Right cardiac atrium (tissue), 5 donors: ENCODE measurements at places on chromosomes 4 and X. TPM values are rescaled to one million over a fixed set of nuclear protein-coding genes. Genes with fewer than 3 reads are reported as not detected.

DNA sequence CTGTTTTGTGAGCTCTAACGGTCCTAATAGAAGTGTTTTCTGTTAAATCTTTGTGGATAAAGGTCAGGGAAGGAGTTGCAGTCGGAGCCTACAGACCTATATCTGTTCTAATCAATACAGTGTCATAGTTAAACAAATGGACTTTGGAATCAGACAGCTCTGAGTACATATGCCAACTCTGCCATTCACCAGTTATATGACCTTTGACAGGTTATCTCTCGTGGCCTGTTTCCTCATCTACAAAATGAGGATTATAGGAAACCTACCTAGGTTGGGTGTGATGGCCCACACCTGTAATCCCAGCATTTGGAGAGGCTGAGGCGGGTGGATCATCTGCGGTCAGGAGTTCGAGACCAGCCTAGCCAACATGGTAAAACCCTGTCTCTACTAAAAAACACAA lies 89.7 kb downstream of the MID1IP1 start:
- DNase-seq = no peak

Gene VSIG4
- total RNA-seq = 59.7 TPM

DNA sequence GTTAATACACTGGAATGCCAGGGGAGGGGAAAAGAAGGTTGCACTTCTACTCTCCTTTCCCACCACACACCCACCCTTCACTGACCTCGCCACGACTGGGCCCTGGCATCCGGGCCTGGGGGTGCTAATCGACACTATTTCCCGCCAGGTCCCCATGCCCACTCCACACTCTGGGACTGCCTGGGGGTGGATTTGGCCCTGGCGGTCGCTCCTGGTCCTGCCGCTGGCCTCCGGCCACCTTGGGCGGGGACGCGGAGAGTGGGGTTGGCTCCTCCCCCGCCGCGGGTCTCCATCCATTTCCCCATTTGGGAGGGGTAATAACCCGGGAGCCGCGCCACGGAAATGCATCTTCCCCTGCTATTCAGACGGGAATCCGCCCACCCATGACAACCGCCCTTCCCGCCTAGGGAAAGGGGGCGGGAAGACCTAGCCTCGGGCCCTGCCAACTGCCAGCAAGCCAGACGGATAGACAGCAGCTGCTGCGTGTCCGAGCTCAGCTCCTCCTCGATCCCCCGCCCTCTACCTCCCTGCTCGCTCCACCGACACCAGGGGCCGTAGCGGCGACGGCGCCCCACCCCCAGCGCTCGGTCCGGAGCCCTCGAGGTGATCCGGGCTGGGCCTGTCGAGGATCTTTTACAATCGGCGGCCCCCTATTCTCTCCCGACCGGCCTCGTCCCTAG lies 78.1 kb downstream of the RLIM start:
- DNase-seq = peak; percentile 91

GRCh38 chr4:90621080-90621479 lies 493.9 kb downstream of the CCSER1 start:
- no peak for DNase-seq

GRCh38 chr4:109913596-109914241 lies 1.0 kb downstream of the EGF start:
- DNase-seq = no peak

DNA sequence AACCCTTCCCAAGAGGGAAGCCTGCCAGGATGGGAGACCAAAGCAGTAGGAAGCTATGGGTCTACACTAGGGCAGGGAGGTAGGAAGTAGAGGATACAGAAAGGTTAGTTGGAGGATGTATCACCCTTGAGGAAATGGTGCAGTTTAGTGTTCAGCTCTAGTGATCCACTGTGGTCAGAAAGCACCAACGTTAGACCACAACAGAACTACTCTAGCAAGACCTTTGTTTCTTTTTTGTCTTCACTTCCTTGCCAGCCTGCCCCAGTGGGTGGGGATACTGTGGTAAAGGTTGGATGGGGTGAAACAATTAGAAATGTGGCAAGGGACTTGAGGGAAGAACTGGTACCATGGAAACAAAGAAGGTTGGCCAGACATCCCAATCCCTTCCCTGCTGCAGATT lies 83.3 kb downstream of the DDIT4L start:
- DNase-seq = no peak

Gene TEX13B
- total RNA-seq = not detected

Gene ARHGAP36
- not detected for total RNA-seq

DNA sequence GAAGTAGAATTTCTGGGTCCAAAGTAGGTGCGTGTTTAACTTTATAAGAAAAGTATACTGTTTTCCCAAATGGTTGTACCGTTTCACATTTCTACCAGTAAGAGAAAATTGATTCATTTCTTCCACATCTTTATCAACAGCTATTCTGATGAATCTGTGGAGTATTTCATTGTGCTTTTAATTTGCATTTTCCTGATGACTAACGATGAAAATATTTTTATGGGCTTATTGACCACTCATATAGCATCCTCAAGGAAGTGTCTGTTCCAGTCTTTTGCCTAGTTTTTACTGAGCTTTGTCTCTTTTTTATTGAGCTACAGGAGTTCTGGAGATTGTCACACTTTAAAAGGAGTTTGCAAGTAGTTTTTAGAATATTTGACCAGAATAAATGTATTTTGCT lies 92.6 kb downstream of the ASB9 start:
- no peak for DNase-seq

- no peak for DNase-seq
Observed at GRCh38 chrX:7946960-7947359, 19.7 kb upstream of the PNPLA4 start.

Gene RBM47
- 8.2 TPM for total RNA-seq

Gene FABP2
- total RNA-seq = not detected

DNA sequence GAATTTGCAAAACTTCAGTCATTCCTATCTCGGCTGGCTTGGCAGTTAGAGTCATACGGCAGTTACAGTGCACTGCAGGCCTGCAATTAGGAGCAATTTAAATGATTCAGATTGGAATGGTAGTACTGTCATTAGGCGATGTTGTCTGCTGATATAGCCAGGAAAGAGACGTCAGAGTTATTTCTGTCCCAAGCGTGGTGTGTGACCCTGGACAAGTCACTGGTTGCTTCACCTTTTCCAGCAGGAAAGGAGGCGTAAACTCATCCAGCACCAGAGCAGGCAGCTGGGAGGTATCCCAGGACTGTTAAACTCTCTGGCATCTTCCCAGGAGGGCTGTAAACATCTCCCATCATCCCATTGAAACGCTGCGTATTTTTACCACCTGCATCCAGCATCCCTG lies 836 bp upstream of the LNX1 start:
- DNase-seq = no peak

GRCh38 chr4:37439809-37440474 lies 195.4 kb downstream of the NWD2 start:
- DNase-seq = no peak

GRCh38 chr4:168822481-168822880 lies 187.6 kb downstream of the CBR4 start:
- no peak for DNase-seq

Gene CLGN
- 106 TPM for total RNA-seq

Gene ACE2
- 10.7 TPM for total RNA-seq

Gene SSX4B
- total RNA-seq = not detected

DNA sequence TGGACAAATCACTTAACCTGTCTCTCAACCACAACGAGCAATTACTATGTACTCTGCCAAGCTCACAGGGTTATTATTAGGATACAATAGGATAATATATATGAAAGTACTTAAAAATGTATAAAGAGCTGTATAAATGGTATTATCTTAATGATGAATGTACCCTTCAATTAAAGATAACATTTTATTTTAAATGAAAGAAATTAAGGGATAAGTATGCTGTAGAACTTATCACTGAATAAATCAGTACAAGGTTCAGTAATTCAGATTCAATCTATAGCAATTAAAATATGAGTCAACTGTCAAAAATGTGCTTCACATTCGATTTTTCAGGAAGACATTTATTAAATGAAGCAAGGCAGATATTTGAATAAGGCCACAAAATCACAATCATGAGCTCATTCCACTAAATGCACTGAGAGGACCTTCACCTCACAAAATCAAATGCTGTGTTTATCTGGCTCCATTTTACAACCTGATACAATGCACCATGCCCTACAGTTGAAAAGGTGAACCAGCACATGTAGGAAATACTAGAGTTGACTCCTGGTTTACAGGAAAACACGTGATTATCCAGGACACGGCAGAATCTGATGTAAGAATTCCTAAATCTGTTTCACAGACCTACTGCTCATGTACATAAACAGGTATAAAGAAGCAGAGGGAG lies 4.4 kb downstream of the LRCH2 start:
- no peak for DNase-seq

DNA sequence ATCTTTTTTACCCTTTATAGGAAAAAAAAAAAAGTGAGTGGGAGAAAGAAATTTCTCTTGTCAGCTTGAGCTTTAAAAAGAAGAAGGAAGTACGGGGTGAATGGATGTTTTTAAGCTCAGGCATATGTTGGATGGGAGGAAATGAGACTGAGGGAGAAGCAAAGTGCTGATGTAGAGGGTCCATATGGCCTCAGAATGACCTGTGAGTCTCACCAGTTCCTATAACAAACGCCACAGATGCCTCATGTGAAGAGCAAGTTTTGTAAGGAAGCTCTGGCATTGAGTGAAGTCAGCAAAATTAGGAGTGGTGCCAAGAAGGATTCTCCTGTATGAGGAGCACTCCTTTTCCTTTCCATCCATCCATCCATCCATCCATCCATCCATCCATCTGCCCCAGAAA lies 214.6 kb downstream of the PTTG2 start:
- no peak for DNase-seq

GRCh38 chr4:67891645-67892044 lies 7.8 kb upstream of the TMPRSS11D start:
- DNase-seq = no peak

GRCh38 chr4:146255874-146256273 lies 41.5 kb downstream of the REELD1 start:
- no peak for DNase-seq

DNA sequence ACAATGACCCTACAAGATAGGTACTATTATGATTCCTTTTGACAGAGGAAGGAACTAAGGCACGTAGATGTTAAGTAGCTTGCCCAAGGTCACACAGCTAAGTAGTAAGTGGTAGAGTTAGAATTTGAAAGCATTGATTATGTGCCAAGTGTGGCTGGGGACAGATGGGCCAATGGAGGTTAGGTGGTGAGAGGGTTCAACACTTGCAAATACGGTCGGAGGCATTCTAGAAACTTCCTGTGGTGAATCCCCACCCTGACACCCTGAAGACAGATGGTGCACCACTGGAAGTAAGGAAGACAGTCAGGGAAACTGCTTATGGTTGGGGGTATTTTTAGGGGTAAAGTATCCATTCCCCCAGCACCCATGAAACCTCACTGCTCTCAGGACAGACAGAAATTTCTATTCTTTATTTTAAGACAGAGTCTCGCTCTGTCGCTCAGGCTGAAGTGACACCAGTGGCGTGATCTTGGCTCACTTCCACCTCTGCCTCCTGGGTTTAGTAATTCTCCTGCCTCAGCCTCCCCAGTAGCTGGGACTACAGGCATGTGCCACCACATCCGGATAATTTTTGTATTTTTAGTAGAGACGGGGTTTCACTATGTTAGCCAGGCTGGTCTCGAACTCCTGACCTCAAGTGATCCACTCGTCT lies 142.5 kb downstream of the RASL11B start:
- no peak for DNase-seq

GRCh38 chr4:184766446-184766845 lies 32.5 kb upstream of the CENPU start:
- no peak for DNase-seq

GRCh38 chrX:34654696-34655490 lies 2.2 kb downstream of the TMEM47 start:
- DNase-seq = no peak

DNA sequence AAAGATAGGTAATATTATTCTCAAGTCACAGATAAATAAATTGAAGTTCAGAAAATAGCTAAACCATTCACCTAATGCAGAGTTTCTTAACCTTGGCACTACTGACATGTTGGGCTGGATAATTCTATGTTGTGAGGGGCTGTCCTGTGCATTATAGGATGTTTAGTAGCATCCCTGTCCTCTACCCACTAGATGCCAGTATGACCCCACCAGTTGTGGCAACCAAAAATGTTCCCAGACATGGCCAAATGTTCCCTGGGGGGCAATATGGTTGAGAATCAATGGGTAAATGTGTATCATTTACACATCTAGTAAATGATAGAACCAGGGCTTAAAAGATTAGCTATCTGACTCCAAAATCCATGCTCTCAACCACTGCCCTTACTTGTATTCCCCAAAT lies 140.9 kb downstream of the COL4A6 start:
- DNase-seq = no peak

Gene CXCL11
- 0.20 TPM for total RNA-seq

Gene MAGEB17
- not detected for total RNA-seq

- no peak for DNase-seq
Observed at GRCh38 chr4:151315212-151315886, 10.1 kb downstream of the SH3D19 start.

GRCh38 chr4:183495184-183495583 lies 9.7 kb upstream of the ING2 start:
- no peak for DNase-seq

Gene APELA
- not detected for total RNA-seq

GRCh38 chr4:168220893-168221292 lies 97.7 kb downstream of the DDX60 start:
- DNase-seq = no peak

Gene GYPA
- total RNA-seq = not detected

- DNase-seq = no peak
Observed at GRCh38 chr4:142379277-142380051, 466.6 kb downstream of the INPP4B start.
